ENCODE measurements at places on chromosomes 6 and 20.

- DNase-seq, result no peak
Measured at GRCh38 chr6:44285552-44286284, 15.5 kb downstream of the TMEM151B start.

DNA sequence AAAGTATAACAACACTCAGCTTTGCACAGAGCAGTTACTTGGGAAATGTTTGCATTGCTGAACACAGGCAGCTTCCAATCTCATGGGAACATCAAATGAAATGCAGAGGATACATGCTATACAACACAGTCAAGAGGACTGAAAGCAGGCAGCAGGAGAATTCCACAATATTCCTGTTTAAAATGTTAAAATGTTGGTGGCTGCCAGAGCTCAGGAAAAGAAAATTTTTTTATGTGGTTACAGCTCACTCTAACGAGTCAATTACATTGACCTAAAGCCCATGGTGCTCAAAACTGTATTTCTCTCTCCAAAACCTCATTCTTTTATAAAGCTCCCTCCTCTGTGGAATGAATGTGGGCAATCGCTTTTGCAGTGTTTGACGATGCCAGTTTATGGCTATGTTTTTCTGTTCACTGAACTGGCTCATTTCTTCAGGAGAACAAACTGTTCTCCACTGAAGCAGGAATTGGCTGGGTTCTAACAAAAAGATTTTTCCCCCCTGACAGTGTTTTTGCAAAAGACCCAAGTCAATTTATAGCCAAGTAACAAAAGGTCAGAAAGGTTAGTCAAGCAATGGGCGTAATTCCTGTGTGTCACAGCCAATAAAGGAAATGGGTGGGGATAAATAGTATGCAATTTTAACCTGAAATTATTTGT is 69.0 kb downstream of the ZHX3 start:
- DNase-seq, result no peak

- DNase-seq, result no peak
Measured at GRCh38 chr6:143896126-143896860, 32.0 kb downstream of the ZC2HC1B start.

- no peak for DNase-seq
Measured at GRCh38 chr6:170108890-170109587, 181.8 kb downstream of the DLL1 start.

DNA sequence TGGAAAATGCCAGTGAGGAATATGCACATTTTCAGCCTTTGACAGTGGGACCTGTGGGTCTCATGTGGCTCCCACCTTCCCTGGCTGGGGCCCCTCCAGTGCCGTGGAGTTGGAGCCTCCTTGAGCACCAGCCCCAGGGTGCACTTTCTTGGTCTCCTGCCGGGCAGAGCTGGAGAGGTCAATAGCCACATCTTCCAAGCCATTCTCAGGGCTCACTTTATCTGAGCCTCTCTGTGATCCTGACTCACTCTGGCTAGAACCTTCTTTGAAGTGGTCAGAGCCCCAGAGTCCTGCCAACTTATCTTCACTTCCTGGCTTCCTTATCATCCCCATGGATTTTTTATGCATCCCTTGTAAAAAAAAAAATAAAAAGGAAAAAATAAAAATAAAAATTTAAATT is 5.7 kb downstream of the VSX1 start:
- DNase-seq, result no peak

- DNase-seq, result no peak
Measured at GRCh38 chr20:45257161-45257560, 2.8 kb upstream of the SLPI start.

DNA sequence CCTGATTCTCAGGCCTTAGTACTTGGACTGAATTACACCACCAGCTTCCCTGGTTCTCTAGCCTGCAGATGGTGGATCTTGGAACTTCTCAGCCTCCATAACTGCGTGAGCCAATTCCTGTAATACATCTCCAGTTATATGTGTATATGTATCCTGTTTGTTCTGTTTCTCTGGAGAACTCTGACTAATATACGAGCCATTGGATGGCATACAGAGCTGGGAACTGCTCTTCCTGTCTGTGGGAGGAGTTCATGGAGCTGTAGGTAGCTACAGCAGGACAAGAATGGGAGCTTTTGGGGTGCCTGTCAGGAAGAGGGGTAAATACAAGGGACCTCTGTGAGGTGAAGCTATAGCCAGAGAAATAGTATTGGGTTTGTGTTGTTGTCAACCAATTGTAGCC is 41.2 kb downstream of the TMEM14A start:
- DNase-seq, result no peak

DNA sequence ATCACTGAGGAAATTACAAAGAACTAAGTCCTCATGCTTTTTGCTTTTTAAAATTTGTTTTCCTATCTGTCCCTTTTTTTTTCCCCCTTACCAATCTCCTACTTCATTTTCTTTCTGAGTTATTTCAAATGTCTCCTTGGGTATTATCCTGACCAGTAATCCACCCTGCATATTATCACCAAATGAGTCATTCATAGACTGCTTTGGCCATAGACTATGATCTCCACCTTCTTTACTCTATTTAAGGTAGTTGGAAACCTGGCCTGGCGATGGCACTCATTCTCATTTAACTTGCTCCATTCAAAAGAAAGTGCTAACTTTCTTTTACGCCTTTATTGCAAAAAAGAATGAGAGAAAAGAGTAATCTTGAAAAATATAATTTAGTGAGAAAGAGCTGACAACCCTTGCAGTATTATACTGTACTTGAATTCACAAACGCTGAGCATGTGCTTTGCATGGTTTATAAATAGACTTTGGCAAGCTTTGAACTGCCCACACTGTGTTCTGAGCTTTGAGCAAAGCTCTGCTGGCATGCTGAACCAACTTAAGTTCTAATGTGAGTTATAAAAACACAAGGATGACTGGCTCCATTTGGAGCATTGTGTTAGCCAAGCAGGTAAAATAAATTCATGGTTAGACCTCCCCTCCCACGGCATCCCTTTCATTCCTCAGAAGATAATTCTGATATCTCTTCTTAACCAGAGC is 198.9 kb downstream of the NKAIN2 start:
- no peak for DNase-seq

DNA sequence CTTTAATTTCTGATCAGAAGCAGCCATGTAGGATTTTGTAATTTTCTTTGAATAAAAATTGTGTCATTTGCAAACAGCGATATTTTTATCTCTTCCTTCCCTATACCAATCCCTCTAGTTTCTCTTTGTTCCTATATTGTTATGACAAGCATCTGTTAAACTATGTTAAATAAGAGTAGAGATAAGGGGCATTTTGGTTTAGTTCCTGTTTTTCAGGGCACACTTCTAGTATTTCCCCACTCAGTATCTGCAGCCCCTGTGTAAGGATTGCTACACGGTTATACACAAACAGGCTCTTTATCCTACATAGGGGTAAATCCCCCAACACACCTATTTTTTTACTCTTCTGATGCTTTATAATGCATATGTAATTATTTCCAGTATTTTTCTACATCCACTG is 42.1 kb downstream of the TRERF1 start:
- DNase-seq, result no peak

DNA sequence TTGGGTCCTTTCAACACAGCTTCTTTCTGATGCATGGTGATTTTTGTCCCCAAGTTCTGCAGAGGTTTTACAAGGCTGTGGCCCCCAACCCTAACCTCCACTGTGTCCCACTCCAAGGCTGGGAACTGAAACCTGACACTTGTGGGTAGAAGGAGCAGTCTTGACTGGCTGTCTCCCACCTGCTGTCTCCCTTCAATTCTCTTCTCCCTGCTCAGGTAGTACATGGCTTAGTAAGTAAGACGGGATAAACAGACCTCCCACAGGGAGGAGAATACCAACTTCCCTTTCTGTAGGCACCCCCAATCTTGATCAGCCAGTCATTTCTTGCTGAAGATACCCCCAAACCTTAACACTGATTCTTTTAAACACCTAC is 25.0 kb downstream of the TGM6 start:
- no peak for DNase-seq

GRCh38 chr6:75135450-75135849 is 70.4 kb downstream of the COL12A1 start:
- DNase-seq, result no peak

- no peak for DNase-seq
Measured at GRCh38 chr20:10832141-10832540, 158.3 kb upstream of the JAG1 start.

GRCh38 chr6:43823390-43823789 is 53.4 kb downstream of the VEGFA start:
- DNase-seq, result no peak

GRCh38 chr20:2902291-2902690 is 29.0 kb downstream of the PTPRA start:
- DNase-seq, result no peak

DNA sequence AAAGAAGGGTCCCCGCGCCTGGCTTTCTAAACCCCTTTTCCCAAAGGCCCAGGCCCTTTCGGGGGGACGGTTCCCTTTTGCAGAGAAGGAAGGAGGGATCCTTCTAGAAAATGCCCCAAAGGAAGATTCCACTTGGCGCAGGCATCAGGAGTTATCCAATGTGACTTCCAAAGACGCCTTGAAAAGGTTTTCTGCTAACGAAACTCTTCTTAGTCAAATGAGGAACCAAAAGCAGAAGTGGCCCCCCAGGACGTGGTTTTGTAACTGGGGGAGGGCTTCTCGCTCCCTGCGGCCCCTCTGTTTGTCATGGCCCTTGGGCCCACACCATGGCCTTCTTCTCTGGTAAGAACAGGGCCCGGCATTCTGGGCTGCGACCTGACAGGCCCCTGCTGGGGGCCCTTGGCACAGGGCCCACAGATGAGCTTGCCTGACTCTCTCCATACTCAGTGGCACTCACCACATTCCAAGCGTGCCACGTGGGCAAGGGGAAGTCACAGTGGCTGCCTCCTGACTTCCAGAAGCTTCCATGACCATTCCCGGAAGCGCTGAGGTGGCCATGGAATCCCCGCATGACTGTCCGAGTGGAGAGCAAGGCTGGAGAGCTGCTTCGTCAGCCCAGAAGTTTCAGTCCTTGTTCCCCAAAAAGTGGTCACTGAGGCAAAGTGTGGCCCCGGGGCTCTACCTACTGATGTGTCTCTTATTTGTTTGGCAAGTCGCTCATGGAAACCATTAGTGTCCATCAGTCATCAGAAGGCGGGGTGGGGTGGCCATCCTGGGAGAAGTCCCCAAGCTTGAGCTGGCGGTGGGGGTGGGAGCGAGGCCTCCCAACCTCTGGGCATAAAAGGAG is 834 bp upstream of the CTSZ start:
- DNase-seq, result peak; percentile 90

DNA sequence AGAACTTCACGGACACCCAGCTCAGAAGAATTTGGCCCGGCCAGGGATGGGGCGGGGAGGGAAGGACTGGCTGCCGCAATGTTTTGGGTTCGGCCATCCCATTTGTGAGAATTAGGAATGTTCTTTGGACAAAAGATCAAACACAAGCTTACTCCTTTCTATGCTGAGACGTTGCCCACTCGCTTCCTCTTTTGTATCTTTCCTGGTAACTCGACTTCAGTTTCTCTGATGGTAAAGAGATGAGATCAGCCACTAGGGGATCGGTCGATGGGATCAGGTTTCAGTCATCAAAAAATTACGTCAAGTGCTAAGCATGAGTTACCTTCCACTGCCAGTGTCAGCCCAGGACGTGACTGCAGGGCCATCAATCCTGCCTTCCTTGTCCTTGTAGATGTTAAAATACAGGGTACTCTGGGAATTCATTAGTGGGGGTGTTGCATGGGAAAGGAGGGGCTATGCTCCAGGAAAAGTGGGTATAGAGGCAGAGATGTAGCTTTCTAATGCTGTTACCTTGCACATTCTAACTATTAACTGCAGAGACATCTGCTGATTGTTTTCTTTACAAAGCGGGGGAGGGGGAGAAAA is 190.2 kb downstream of the TSHZ2 start:
- DNase-seq, result no peak

DNA sequence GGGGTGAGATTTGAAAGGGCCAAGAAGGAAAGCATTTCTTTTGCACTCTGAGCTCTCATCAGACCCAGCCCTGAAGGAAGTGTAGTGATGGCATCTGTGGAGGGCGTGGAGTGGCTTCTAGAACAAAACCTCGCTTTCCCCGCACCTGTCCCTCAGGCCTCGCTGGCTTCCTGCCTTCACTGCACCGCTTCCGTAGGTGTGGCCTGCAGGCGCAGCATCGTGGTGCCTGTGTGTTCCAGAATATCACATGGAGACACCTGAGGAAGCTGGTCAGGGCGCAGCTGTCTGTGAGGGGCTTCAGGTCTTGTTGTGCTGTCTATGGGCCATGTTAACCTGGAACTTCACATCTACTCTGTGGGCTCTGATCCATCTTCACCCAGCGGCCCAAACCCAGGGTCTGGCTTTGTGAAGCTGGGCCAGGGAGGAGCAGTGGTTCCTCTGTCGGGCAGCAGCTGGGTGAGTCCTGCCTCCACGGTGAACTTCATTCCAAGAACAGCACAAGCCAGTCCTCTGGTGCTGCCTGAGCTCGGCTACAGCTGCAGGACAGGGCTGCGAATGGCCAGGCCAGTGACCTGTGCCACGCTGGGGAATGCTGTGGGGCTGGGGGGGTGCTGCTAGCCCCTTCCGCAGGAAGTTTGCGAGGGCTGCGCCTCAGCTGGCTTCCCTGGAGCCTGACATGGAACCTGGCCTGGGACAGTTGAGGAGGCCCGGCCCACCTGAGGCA is 40.9 kb downstream of the DSTN start:
- DNase-seq, result no peak

- DNase-seq, result no peak
Measured at GRCh38 chr6:137729866-137730629, 137.0 kb upstream of the TNFAIP3 start.

DNA sequence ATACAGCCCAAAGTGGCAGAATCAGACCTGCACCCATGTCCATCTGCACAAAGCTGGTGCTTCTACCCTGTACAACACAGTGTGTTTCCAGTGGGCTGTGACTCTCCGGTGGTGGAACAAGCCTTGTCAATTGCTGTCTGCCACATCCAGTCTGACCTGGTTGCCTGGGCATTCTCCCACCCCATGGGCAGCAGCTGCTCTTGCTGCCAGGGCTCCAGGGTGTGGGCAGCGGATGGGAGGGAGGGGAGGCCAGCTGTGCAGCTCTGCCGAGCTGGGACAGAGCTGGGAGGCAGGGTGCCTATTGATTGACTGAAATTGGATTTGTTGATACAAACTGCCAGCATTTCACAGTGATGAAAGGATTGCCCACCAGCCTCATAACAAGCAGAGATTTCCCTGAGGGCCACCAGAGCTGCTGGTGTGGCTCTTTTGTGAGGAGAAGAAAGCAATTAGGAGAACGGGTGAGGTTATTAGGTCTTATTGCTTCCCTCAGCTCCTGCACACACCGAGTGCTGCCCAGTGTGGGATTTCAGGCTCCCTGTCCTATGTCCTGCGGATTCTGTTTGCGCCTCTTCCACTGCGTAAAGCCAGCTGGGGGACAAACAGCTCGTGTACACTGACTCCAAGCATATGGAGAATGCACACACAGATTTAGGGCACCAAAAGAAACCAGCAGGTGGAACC is 150.8 kb downstream of the NRN1 start:
- DNase-seq, result no peak

- DNase-seq, result no peak
Measured at GRCh38 chr6:36049582-36049981, 22.0 kb downstream of the MAPK14 start.

- no peak for DNase-seq
Measured at GRCh38 chr20:17679941-17680835, 1.9 kb downstream of the RRBP1 start.

GRCh38 chr20:24761220-24762065 is 187.6 kb upstream of the CST7 start:
- DNase-seq, result no peak
